Kidney (tissue), 22 donors: ENCODE measurements at places on chromosomes 5 and 9.

GRCh38 chr9:91899219-91899563, 50.8 kb downstream of the ROR2 start:
- DNase-seq = no peak

DNA sequence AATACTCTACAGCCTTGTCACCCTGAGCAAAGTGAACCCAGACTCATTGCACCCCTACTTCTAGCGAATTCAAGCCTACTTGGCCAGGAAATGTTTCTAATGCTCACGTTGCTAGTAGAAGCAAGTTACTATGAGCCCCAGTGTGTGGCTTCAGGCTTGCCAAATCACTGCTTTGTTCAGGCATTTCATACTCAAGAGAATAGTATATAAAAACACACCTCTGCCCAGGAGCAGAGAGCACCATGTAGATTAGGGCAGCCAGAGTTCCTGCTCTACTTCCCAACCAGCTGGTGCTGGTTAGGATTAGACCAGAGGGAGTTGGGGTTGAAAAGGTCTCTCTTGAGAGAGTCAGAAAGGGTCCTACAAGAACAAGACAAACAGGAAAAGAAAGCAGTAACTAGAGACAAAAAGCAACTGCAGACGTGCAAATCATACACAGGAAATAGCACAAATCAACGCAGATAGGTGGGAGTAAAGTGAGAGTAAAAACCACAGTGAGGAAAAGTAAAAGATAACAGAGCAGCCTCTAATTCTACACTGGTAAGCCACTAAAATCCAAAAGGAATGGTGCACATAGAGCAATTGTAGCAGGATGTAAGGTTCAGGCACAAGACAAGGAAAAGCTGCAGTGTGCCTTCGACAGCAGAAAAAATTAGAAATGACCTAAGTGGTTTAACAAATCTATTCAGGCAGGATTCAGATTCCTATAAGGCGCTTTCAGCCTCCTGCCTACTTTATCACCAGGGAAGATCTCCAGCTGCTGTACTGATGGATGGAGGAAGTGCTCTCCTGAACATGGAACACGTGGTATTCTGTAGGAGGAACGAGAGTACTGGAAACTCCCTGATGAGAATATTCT, 49.6 kb upstream of the KIF2A start:
- DNase-seq = no peak

DNA sequence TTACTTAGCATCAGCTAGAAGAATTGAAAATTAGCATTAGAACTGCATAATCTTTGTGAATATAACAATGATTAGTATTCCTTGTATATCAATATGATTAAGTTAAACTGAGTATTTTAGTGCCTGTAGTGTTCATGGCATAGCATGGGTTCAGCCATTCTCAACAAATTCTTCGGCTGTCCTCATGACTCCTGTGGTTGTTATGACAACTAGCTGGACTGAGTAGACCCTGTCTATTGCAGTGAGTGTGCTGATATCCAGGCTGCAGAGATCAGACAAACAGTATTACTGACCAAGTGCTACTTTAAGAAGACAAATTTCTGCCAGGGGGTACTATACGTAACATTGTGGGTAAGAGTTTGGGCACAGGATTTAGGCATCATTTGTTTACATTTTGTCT, 125.9 kb downstream of the NUDT12 start:
- no peak for DNase-seq

GRCh38 chr5:159764283-159765134, 151.8 kb upstream of the ADRA1B start:
- peak; percentile 86 for DNase-seq
